ELF-1 (cell line): ENCODE measurements at places on chromosomes 2 and 18.

DNA sequence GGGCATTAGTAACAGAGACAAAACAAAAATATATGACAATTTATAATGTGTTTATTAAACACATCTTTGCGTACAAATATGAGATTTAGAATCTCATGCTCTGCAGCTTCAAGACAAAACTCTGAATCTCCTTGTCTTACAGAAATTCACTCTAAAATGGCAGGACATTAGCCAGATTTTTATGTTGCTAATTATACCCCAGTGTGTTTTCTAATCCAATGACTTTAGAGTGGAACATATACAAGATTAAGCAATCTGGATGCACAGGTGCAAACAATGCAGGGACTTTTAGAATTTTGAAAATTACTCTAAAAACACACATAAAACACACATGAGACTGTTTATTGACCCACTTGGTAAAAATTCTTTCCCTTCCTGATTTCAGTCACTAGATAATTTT is 85.9 kb downstream of the CALCRL start:
- no peak for DNase-seq

- DNase-seq, result no peak
Measured at GRCh38 chr2:54940723-54941122, 109.5 kb downstream of the RTN4 start.

DNA sequence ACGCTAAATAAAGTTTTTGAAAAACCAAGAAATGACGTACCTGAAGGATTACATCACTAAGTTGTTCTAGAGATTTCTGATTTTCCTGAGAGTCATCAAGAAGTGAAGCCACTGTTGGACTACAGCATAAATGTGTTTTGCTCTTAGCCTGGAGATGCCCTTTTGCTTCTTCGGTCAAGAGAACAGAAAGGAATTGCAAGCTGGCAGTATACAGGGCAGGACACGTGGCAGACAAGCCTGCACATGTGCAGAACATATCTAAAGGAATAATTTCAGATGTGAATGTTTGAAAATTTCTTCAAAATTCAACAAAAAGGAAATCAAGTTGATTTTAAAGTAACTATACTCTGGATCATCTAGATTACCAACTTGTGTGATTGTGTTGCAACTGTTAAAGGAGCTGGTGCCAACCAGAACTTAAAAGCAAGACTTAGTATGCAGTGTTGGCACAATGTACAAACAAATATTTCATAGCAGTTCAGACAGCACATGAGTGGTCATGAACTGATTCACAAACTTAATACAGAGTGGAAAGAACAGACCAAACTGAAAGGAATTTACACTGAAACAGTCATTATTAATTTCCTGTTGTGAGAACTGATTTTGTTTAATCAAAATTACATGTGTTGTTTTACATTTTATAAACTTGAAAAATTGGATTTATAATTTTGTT is 100.4 kb upstream of the CD226 start:
- DNase-seq, result no peak

DNA sequence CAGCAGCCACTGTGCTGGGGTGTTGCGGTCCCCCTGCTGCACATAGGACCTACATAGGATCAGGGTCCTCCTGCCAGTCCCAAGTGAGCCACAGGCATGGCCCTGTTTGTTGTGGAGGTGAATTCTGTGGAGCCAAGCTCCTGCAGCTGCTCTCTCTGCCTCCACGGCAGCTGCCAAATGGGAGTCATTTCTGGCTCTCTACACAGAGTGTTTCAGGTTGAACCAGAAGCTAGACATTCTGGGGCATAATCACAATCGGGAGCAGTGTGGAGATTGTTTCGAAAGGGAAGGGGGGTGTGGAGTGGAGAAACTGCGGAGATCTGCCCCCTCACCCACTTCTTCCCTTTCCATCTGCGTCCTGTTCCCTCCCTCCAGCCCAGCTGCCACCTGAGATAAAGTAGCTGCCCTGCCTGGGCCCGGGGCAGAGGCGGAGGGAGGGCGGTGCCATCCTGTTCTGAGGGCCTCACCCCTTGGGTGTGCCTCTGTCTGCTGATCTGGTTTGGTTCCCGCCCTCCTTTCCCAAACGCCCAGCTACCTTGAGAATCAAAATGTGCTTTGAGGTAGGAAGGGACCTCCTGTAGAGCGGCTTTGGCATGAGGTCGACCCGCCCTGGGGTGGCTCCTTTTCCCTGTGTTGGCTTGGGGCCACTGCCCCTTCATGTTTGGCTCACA is 139.4 kb downstream of the WDSUB1 start:
- DNase-seq, result no peak

DNA sequence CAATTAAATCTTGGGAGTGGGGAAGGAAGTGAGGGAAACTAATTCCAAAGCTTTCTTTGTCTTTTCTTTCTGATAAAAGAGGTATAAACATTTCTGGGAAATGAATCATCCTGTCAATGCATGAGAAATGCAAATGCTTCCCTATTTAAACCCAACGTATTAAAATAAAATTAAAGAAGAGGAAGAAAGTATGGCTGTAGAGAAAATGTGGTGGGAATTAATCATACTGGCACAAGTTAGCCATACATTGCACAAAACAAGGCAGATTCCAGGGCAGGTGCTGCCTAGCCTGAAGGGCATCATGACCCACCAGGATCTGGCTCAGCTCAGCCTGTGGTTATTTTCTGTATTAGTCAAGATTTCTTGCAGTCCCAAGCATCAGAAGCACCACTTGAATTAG is 338.0 kb downstream of the NYAP2 start:
- DNase-seq, result no peak

- DNase-seq, result no peak
Measured at GRCh38 chr2:216776066-216776850, 80.9 kb upstream of the IGFBP5 start.

DNA sequence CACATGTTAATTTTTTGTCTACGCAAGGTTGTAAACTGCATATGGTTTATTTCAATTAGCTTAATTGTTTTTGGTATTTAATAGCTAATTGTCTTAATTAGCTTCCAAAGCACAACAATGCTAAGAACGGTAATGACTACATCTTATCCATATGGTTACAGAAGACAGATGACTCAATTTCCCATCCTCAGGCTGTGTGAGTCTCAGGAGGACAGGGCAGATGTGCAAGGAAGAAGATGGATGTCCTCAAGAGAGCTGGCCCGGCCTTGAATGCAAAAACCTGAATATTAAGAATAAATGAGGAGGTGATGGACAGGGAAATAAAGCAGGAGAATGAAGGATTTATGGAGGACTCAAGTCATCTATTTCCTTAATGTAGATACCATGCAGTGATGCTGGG is 31.4 kb downstream of the SLC4A3 start:
- no peak for DNase-seq

GRCh38 chr2:95306336-95306895 is 9.3 kb downstream of the KCNIP3 start:
- no peak for DNase-seq

GRCh38 chr2:25905126-25905525 is 26.8 kb upstream of the ASXL2 start:
- DNase-seq, result no peak

- no peak for DNase-seq
Measured at GRCh38 chr2:53202063-53202462, 565.5 kb upstream of the CHAC2 start.

DNA sequence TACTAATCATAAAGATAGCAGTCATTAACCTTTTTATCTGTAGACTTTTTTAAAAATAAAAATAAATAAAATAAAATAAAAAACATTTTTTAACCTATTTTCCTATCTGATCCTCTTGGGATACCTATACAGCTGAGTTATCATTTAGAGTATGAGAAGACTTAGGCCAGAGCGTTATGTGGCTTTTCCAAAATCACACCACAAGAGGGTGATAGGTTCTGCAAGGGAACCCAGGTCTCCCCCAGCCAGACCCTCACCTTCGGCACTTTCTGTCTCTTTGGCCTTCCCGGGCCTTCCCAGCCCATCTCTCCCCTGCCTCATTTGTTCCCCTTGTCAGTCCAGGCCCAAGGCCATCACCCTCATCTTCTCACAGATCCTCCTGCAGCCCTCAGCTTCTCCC is 311.7 kb downstream of the SMAD2 start:
- DNase-seq, result no peak

- DNase-seq, result no peak
Measured at GRCh38 chr2:20217041-20217970, 7.6 kb downstream of the SDC1 start.

DNA sequence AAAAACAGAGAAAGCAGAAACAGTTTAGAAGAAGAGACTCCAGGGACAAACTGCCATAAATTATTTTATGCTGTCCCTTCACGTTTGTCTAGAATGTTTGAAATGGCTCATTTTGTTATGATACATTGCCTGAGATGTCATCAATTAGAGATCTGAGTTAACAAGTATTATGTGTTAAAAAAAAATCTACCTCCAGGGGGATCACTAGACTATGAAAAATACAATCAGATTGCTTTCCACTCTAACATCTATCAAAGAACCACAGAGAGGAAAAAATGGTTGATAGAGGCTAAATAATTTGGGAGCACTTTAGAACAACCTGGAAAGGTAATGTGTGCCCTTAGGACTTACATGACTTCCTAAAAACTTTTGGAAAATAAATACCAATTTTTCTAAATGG is 103.8 kb upstream of the CCDC150 start:
- DNase-seq, result no peak

DNA sequence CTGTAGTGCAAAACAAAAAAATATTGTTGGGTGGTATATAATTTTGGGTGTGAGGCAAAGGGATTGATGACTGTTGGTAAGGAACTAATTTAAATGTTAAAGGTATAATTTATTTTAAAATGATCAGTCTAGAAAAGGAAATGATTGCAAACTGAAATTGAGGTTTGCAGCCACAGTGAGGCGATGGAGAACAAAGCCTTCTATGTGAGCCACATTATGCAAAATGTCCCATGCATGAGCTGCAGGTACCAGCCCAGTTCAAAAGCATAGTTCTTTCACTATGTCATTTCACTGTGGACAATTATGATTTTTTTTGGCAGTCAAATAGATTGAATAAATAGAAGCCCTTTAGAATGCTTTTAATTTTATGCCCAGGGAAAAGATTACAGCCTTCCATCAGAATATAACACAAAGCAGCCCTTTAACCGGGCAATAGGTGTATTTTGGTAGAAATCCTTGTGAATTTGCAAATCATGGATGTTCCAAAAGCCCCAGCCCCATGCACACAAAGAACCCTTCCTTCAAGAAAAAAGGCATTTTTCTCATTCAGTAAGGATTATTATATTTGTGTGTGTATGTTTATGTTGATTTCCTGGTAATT is 1.7 kb downstream of the MAP2 start:
- no peak for DNase-seq

GRCh38 chr2:109379507-109379906 is 234.3 kb downstream of the SEPTIN10 start:
- no peak for DNase-seq
